ENCODE measurements at places on chromosomes 16 and 17.

DNA sequence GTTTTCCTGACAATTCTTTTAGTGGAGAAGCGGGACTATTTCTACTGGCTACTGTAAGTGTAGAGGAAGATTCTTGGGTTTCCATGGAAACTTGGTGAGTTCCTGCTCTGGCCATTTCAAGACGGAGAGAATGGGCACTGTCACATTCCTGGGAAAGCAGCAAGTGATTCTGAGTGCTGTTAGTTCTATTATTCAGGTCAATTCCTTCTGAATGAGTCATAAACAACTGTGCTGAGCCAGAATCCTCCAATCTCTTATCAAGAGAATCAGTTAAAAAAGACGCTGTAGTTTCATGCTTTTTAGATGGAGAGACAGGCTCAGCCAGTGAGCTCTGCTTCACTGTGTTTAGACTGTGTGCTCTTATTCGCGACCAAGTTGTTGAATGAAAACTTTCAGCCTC is 19.6 kb downstream of the AKAP10 start:
- DNase-seq: no peak

GRCh38 chr16:63061319-63061718 is 1025.1 kb upstream of the CDH8 start:
- no peak for DNase-seq

GRCh38 chr17:9811537-9811936 is 10.3 kb downstream of the GSG1L2 start:
- no peak for DNase-seq

DNA sequence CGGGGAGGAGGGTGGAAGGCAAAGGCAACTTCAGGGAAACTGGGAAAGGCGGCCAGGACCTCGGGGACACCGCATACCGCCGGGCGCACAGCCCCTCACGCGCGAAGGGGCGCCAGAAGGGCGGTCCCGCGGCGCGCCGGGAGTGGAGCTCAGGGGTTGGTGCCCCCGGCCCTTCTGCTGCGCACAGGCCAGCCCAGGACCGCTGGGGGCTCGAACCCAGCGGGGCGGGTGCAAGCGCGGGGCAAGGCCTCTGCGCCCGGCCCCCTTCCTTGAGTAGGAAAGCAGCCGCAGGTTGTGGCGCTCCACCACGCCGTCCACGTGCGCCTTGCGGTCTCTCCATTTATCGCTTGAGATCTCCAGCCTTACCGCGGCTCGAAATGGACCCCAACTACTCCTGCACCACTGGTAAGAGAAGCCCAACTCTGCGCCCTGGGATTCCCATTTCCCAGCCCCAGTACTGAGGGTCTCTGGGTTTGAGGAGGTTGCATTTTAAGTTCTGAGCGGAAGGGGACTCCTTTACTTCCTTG is 3.0 kb upstream of the MT1A start:
- DNase-seq: no peak

- no peak for DNase-seq
These were observed 110.5 kb downstream of the PMP22 start for GRCh38 chr17:15154618-15155017.

DNA sequence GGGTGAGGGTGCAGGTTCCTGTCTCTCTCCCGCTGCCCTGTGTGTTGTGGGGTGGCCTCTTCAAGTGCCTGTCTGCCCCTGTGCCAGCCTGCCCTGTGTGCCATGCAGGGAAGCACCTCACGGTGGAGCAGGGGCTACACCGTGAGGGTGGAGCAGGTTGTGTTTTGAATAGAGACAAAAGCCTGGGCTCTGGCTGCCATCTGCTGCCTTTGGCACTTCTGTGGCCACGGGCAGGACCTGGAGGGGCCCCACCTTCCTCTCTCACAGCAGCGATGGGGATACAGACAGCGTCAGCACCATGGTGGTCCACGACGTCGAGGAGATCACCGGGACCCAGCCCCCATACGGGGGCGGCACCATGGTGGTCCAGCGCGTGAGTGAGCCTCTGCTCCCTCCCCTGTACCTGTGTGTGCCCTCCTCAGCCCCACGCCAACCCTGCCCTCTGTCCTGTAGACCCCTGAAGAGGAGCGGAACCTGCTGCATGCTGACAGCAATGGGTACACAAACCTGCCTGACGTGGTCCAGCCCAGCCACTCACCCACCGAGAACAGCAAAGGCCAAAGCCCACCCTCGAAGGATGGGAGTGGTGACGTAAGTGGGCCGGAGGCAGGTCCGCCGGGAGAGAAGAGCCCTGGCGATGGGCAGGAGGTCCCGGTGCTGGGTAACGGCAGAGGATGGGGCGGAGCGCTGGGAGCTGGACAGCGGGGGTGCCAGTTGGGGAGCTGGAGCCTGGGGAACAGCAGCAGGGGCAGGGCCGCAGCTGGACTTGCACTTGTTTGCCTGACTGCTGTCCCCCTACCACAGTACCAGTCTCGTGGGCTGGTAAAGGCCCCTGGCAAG is 5.4 kb upstream of the C17orf107 start:
- DNase-seq: no peak

DNA sequence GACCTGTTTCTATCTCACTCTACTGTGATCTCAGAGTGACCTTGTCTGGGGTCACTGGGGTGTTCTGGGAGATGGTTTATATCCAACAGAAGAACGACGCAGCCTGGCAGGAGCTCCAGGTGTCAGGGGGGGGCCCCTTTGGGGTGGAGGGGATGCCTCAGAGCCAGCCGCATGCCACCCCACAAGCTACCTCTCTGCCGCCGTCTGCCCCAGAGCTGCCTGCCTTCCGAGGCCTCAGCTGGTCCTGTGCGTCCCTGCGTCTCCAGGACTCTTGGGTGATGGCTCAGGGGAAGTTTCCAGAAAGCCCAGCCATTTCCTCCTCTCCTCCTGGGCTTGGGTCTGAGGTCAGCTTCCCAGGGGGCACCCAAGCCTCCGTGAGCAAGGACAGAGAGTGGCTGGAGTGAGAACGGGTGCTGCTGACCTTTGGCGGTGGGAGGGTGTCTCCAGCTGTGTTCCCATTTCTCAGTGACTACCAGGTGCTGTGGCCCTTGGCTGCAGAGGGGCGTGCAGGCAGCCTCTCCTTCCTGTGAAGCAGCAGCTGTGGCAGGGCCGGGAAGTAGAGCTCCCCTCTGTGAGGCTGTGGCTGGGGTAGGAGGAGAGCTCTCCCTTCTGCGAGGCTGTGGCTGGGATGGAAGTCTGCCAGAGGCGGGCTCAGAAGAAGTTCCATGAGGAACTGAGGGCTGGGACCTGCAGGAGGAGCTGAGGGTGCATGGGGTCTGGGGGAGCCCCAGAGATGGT is 19.8 kb downstream of the JPH3 start:
- no peak for DNase-seq

DNA sequence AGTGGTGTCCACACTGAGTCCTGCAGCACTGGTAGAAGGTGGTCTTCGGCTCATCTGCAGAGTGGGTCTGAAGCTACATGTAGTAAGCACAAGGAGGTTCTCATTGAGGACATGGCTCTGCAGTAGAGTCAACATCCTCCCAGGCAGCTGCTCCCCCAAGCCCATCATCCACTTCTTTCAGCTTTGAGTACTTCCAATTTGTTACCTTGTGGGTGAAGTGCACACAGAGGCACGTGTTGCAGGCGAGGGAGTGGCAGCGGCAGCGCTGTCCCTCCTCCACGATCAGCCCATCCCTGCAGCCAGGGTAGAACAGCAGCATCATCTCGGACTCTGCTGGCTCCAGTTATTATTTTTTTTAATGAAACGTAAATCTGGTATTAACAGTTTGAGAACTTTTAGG is 1.8 kb upstream of the SSTR2 start:
- DNase-seq: no peak

DNA sequence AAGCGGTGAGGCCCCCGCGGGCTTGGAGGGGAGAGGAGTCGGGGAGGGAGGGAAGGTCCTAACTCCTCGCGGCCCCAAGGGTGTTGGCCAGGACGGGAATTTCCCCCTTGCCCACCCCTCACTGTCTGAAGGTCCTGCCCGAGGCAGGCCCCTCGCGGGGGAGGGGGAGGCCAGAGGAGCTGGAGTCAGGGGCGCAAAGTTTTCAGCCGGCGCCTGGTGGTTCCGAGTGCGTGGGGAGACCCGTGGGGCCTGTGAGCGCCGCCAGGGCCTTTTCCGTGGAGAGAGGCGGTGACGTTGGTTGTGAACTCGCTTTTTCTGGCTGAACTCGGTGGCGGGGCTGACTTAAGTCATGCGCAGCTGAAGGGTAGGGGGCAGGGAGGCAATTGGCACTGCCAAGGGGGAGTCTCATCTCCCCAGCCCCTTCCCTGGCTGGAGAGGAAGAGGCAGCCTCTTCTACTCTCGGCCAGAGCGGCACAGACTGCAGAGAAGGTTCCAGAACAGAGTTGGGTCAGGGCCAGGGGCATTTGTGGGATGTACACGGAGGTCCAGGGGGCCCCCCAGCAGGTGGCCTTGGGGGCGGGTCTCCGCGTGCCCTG is 1.5 kb downstream of the CACNA1H start:
- DNase-seq: no peak

- no peak for DNase-seq
These were observed 14.4 kb downstream of the CARHSP1 start for GRCh38 chr16:8854298-8854948.
